WTC11 (cell line): ENCODE measurements at places on chromosomes 4 and X. TPM values are rescaled to one million over a fixed set of nuclear protein-coding genes. Genes with fewer than 3 reads are reported as not detected.

Gene RAB39B
- 6.9 to 8.0 TPM (median 7.2 TPM) in 3 replicates for total RNA-seq

Gene SNCA
- 14.6 to 16.1 TPM (median 15.0 TPM) in 3 replicates for total RNA-seq

Gene GPR119
- total RNA-seq: not detected in 3 replicates

Gene MAGEA2
- total RNA-seq: 6.7 to 14.0 TPM (median 9.2 TPM) in 3 replicates

Gene GPAT3
- total RNA-seq: 1.3 to 1.6 TPM (median 1.6 TPM) in 3 replicates

DNA sequence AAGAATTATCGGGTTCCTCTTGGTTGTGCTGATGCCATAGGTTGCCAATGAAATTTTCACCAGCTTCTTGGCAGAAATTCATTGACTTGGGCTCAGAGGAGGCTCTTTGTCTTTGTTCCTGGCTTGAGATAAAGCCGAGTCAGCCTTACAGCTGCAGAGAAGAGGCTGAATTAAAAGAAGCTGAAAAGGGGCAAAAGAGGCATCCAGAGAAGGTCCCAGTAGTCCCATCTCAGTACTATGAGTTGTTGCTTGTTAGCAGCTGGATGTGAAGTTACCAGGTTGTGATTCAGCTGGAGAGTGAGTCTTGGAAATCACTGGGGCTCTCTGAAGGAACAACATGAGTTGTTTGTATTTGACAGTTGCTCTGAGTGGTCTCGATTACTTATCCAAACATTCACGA, 59.7 kb downstream of the SMAD1 start:
- no peak for DNase-seq

GRCh38 chrX:40420899-40421729, 159.7 kb upstream of the ATP6AP2 start:
- no peak for DNase-seq

DNA sequence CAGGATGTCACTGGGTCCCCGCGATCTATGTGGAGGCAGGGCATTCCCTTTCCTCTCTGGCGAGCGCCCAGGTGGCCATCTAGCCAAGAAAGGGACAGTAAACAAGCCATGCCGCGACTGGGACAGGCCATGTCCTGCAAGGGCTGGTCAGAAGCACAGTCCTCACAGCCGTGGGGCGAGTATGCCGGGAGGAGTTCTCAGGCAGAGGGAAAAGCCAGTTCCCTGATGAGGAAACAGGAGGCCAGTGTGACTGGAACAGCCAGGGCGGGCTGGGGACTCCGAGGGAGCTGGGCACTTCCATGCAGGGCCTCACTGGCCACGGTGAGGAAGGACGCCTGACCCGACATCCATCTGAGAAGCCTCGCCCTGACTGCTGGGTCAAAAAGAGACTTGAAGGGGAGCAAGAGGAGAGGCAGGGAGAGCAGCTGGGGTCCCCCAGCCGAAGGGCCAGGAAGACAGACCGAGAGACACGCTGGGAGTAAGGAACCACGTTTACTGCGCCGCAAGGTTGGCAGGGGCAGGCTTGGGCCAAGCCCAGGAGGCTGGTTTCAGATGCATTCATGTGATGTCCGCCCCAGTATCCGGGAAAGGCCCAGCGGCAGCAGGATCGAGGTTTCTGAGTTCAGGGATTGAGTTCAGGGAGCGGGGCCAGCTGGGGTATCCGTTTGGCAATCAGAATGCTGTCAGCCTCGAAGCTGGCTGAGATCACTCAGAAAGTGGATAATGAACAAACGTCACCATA, 15.0 kb downstream of the CFAP99 start:
- no peak for DNase-seq

DNA sequence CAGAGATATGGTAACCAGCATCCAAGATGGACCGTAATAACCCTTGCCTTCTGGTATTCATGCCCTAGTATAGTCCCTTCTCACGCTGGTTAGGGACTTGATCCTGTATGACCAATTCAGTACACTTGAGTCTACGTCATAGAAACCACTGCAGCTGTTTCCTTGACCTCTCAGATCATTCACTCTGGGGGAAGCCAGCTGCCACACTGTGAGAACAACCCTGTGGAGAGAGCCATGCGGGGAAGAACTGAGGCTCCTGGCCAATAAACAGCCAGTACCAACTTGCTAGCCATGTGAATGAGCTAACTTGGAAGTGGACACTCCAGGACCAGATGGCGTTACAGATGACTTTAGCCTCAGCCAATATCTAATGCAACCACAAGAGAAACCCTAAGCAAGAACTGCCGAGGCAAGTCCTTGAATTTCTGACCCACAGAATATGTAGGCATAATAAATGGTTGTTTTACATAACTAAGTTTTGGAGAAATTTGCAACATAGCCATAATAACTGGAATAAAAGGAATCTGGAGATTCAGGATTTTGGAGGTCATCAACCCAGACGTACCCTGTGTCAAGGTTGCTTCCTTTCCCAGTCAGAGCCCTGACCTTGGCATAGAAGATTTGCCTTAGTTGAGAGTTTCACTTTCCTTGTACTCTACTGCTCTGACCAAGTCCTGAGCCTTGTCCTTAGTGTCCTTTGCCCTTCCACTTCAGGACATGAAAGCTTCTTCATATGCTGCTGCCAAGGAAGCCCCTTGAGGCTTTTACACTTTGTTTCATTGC, 87.3 kb upstream of the ZNF81 start:
- DNase-seq: no peak

- DNase-seq: no peak
These were observed 62.3 kb downstream of the AGTR2 start for GRCh38 chrX:116232833-116233232.

DNA sequence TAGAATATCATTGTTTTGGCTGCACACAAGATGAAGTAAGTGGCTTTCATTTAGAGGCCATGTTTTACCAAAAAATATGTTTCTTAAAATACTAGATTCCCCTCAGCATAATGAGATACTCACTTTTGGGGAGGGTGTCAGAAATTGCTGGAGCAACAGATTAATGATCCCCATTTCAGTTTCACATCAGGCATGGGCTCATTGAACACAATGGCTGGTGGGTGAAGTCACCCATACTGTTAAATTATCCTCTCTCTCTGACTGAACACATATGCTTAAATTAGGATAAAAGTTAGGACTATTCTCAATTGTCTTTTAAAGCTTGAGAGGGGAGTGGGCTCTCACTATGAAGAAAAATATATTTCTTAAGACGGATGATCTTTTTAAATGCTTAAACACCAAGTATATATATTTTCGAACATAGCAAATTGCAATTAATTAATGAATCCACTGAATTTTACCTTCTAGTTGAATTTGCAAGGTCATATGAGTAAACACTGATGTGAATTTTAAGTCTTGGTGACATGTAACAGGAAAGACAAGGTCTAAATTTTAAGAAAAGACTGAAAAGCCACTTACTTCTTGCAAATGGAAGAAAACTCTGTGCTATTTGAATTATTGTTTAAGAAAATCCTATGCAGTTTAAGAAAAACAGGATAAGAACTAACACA, 2.5 kb downstream of the GPM6A start:
- DNase-seq: no peak

DNA sequence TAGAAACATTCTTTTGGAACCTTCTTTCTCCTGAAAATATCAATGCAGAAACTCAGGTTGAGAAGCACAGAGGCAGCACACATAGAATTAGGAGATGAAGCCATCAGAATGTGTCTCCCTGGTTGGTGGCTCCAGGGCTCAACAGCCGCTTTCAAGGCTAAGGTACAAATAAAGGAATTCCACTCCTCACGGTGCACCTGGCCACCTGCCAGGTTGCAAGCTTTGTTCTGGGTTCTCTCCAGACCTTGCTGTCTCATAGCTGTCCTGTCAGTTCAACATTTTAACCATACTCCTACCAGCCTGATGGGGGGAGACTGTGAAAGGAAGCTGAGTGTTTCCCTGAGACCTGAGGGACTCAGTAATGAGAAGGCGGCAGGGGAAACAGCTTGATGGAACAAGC, 96.3 kb upstream of the HPF1 start:
- peak; percentile 14 for DNase-seq

DNA sequence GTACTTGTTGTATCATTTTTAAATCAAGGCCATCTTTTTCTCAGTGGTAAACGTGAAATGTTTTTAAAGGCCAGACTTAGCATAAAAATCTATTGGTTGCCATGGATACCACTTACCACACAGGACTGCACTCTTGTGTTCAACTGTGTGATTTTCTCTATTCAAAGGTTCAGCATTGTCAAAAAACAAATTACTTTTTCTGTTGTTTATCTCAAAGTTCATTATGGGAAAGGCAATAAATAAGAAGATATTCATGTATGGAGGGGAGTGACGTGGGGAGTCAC, 231.0 kb upstream of the GATB start:
- no peak for DNase-seq

DNA sequence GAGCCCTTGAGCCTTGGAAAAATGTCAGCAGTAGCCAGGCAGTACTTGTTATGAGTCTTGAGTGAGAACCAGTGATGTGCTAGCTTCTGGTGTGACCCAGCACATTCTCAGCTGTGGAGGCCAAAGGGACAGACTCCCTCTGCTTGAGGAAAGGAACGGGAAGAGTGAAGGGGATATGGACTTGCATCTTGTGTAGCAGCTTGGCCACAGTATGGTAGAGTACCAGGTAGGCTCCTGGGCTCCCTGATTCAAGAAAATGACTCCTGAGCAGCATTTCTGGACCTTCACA, 1601.9 kb upstream of the ADGRL3 start:
- DNase-seq: no peak

GRCh38 chr4:139556071-139556723, at the start of gene SETD7:
Gene SETD7 (minus strand): TSS chr4:139556219. CDS start chr4:139556137, 82 bp downstream.
- DNase-seq: peak; percentile 77

DNA sequence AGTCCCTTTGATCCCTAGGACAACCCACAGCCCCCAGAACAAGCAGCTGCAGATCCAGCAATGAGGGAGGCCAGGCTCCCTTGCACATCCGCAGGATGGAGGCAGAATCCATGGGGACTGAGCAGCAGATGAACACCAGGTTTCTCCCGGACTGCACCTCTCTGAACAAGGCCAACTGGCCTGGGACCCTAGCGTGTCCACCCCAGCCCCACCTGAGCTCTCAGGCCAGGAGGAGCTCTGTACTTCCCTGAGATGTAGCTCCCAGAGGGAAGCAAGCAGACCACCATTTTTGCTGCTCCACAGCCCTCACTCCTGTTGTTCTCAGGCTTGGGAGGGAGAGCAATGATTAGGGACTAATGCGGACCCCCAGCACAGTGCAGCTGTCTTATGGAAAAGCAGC, 1195.8 kb downstream of the PCDH18 start:
- no peak for DNase-seq

GRCh38 chr4:45438047-45438446, 685.8 kb downstream of the GABRG1 start:
- no peak for DNase-seq

- DNase-seq: no peak
These were observed 98.9 kb upstream of the BMP3 start for GRCh38 chr4:80931631-80932081.

DNA sequence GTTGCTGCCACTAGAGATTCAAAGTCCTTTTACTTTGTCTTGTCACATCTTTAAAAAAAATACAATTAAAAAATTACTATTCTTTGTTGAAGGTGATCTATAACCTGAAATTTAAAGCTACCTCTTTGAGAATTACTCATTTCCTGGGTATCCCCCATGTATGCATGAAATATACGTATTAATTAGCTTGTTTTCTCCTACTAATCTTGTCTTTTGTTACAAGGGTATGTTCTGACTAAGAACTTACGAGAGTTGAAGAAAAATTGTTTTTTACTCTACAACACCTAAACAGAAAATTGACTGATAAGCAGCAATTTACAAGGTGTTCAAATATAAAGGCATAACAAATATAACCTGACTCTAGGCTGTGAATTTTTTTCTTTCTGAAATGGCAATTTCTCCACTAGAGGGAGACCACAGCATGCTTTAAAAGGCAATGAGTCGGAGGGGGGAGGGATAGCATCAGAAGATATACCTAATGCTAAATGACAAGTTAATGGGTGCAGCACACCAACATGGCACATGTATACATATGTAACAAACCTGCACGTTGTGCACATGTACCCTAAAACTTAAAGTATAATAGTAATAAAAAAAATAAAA, 249.6 kb downstream of the OPHN1 start:
- no peak for DNase-seq

DNA sequence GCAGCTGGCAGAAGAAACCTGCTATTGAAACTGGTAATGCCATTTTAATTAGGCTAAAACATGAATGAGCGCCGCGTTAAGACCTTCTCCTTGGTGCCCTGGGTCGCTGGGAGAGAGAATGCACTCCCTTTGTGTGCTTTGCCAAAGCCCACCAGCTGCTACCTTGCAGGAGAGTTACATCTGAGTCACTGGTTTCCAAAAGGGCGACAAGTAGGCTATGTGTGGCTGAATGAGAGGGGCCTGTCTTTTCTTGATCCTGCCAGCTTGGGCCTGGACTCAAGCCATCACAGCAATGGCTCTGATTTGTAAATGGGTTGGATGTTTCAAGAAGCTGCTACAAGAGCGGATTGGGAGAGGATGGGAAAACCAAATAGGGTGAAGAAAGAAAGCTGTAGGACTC, 81.5 kb downstream of the NHS start:
- no peak for DNase-seq

- DNase-seq: no peak
These were observed 162.7 kb downstream of the SHOX start for GRCh38 chrX:793216-793770.

DNA sequence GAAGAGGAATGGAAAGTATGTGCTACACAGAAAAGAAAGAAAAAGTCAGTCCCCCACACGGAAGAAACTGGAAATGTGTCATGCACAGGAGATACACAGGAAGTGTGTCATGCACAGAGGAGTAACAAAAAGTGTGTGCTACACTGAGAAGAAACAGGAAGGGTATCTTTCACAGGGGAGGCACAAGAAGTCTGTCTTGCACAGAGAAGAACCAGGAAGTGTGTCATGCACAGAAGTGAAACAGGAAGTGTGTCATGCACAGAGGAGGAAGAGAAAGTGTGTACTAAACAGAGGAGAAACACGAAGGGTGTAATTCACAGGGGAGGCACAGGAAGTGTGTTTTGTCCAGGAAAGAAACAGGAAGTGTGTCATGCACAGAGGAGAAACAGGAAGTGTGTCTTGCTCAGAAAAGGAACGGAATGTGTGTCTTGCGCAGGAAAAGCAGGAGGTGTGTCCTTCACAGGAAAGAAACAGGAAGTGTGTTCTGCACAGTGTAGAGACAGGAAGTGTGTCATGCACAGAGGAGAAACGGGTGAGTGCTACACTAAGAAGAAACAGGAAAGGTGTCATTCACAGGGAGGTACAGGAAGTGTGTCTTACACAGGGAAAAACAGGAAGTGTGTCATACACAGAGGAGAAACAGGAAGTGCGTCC, 527.2 kb upstream of the PRKX start:
- DNase-seq: no peak

GRCh38 chr4:39922399-39922798, 55.3 kb downstream of the PDS5A start:
- no peak for DNase-seq

GRCh38 chr4:95531141-95531540, 17.6 kb downstream of the UNC5C start:
- no peak for DNase-seq

DNA sequence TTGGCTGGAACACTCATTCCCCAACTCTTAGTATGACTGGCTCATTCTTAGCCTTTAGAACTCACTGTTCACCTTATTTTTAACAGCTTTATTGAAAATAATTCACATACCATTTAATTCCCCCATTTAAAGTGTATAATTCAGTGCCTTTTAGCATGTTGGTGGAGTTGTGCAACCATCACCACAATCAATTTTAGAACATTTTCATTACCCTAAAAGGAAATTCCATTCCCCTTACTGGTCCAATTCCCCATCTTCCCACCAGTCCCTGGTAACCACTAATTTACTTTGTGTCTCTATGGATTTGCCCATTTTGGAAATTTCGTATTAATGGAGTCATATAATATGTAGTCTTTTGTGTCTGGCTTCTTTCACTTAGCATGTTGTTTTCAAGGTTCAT, 19.7 kb downstream of the NHSL2 start:
- DNase-seq: no peak

GRCh38 chr4:42555828-42556227, 101.1 kb downstream of the ATP8A1 start:
- DNase-seq: no peak
